ENCODE measurements at places on chromosomes 7 and 10. TPM values are rescaled to one million over a fixed set of nuclear protein-coding genes. Genes with fewer than 3 reads are reported as not detected.

DNA sequence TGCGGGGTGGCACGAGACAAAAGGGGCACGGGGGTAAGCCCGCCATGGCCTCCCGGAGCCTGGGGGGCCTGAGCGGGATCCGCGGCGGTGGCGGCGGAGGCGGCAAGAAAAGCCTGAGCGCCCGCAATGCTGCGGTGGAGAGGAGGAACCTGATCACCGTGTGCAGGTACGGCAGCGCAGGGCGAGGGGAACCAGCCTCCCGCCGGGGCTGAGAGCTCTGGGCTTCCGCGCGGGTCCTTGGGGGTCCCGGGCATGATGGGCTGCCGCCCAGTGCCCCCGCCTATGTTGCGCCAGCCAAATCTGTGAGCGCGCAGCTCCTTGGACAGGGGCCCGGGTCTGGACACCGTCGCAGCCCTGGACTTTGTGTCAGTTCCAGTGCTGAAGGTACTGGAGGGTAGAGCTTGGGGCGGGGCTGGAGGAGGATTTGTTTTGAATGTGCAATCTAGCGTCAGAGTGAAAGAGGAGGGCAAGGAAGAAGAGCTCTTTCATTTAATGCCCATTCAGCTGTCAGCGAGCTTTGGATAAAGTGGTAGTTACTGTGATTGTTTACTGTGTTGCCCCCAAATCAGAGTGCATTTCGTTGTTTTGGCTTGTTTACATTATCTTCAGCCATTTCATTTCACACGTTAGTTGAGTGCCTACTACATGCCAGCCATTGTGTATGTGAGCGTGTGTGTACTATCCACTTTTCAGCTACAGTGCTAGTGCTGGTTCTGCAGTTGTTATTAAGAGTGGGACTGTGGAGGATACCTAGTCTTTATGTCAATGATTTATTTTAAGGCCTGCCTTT lies 777 bp downstream of the RUNDC3B start:
- no peaks in the 10 kb centered on the region for H3K27me3 ChIP-seq
- H3K4me3 ChIP-seq, result peak overlapping the region; percentile 69
- no peak for DNase-seq
- no peak overlapping the region for H3K27ac ChIP-seq
- H3K4me1 ChIP-seq, result peaks cover 10% of the 10 kb centered on the region

DNA sequence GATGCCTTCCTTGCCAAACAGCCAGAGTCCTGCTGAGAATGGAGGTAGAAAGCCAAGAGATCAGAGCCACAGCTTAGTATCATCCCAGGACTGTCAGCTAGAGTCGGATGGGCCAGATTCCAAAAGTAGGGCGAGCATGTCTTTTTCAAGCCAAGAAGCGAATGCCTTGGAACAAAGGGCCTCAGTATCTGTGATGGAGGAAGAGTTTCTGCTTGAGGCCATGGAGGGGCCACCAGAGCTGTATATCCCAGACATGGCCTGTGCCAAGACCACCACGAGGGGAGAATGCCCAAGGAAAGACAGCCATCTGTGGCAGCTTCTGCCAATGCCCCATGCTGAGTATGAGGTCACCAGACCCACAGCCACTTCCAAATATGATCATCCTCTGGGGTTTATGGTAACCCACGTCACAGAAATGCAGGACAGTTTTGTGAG lies 44.3 kb upstream of the PPP1R17 start:
- no peak overlapping the region for H3K4me3 ChIP-seq
- peaks cover 6% of the 10 kb centered on the region for H3K27me3 ChIP-seq
- H3K27ac ChIP-seq, result no peak overlapping the region
- no peaks in the 10 kb centered on the region for H3K4me1 ChIP-seq

The PNLIPRP1 gene
- 0.74 TPM for total RNA-seq

The NYAP1 gene
- total RNA-seq, result 0.15 TPM

GRCh38 chr10:21281765-21282484 lies 243.6 kb downstream of the SKIDA1 start:
- H3K4me1 ChIP-seq, result no peaks in the 10 kb centered on the region
- H3K4me3 ChIP-seq, result no peak overlapping the region
- H3K27ac ChIP-seq, result no peak overlapping the region
- no peaks in the 10 kb centered on the region for H3K36me3 ChIP-seq
- DNase-seq, result no peak

- H3K27ac ChIP-seq, result peak overlapping the region; percentile 52
- DNase-seq, result peak; percentile 45
- H3K4me1 ChIP-seq, result 0 out of 2 replicates have a peak, but pooled peaks cover 3% of the 10 kb centered on the region
- H3K36me3 ChIP-seq, result no peaks in the 10 kb centered on the region
These were observed 7.7 kb downstream of the TMEM168 start for GRCh38 chr7:112782498-112782897.

The GPER1 gene
- total RNA-seq, result 7.7 TPM

DNA sequence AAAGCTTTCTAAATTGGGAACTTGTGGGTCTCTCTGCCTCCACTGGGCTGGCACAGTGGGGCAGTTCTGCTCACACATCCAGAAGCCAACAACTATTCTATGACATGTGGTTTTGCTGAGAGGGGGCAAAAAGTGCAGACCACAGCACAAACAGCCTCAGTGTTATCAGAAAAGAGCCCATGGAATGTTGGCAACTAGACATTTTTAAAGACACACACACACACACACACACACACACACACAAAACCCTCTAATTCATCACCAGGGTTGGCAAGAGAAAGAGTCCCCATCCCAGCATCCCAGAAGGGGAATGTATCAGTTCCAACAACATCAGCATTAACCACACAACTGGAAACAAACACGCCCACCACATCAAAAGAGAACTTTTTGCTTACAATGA lies 117.1 kb downstream of the FGFR2 start:
- no peak overlapping the region for H3K27ac ChIP-seq
- no peak for DNase-seq
- H3K36me3 ChIP-seq, result no peaks in the 10 kb centered on the region
- H3K27me3 ChIP-seq, result no peaks in the 10 kb centered on the region
- no peak overlapping the region for H3K4me3 ChIP-seq

- no peak for DNase-seq
- no peaks in the 10 kb centered on the region for H3K27me3 ChIP-seq
- no peak overlapping the region for H3K27ac ChIP-seq
- H3K36me3 ChIP-seq, result no peaks in the 10 kb centered on the region
- no peak overlapping the region for H3K4me3 ChIP-seq
These were observed 218.6 kb upstream of the INHBA start for GRCh38 chr7:41921453-41921981.

GRCh38 chr7:6299774-6300173 lies 27.4 kb upstream of the CYTH3 start:
- H3K27me3 ChIP-seq, result no peaks in the 10 kb centered on the region
- DNase-seq, result no peak
- H3K4me3 ChIP-seq, result no peak overlapping the region
- H3K4me1 ChIP-seq, result no peaks in the 10 kb centered on the region

GRCh38 chr10:27253576-27253975 lies 13.0 kb upstream of the ACBD5 start:
- DNase-seq, result no peak
- H3K27ac ChIP-seq, result no peak overlapping the region
- peaks cover 3% of the 10 kb centered on the region for H3K4me1 ChIP-seq
- peaks cover 2% of the 10 kb centered on the region for H3K27me3 ChIP-seq
- H3K36me3 ChIP-seq, result no peaks in the 10 kb centered on the region

The FBXL13 gene
- total RNA-seq, result 0.16 TPM

GRCh38 chr10:33410096-33410859 lies 75.8 kb upstream of the NRP1 start:
- H3K36me3 ChIP-seq, result no peaks in the 10 kb centered on the region
- H3K27me3 ChIP-seq, result no peaks in the 10 kb centered on the region
- no peaks in the 10 kb centered on the region for H3K4me1 ChIP-seq
- no peak overlapping the region for H3K27ac ChIP-seq
- no peak for DNase-seq
- H3K4me3 ChIP-seq, result no peak overlapping the region

- peaks cover 10% of the 10 kb centered on the region for H3K36me3 ChIP-seq
- no peak overlapping the region for H3K27ac ChIP-seq
- no peak for DNase-seq
- H3K27me3 ChIP-seq, result no peaks in the 10 kb centered on the region
These were observed 82.4 kb downstream of the SHH start for GRCh38 chr7:155729847-155730246.

DNA sequence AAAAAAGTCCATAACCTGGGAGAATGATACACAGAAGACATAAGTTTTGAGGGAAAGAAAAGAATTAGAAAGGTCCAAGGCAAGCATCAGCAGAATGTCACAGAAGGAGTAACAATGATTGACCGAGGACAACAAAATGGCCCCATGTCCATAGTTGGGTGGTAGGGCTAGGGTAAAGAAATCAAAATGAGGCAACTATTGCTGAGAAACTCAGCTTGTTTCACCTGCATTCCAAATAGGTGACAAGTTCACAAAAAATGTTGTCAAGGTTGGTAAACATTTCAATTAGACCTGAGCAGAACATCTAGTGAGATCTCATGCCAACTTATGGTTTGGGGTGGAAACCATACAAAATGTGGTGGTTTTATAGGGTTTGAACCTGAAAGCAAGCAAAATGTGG lies 22.8 kb upstream of the DLX6 start:
- H3K4me1 ChIP-seq, result no peaks in the 10 kb centered on the region
- H3K27me3 ChIP-seq, result no peaks in the 10 kb centered on the region
- DNase-seq, result no peak
- no peaks in the 10 kb centered on the region for H3K36me3 ChIP-seq
- no peak overlapping the region for H3K27ac ChIP-seq
- no peak overlapping the region for H3K4me3 ChIP-seq

DNA sequence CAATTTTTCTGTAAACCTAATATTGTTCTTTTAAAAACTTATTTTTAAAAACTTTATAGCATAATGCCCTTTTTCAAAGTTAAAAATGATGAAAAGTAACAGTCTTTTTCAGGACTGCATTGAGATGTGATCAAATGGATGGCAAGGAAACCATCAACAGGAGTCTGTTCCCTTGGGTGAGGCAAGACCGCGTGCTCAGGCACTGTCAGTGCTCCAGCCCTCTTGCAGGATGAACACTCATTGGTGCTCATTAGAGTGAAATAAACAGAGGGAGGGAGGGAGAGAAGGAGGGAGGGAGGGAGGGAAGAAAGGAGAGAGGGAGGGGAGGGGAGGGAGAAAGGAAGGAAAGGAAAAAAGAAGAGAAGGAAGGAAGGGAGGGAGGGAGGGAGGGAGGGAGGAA lies 145.7 kb upstream of the CHST15 start:
- no peaks in the 10 kb centered on the region for H3K36me3 ChIP-seq
- no peak for DNase-seq

The CDK6 gene
- 110 TPM for total RNA-seq

The C10orf67 gene
- not detected for total RNA-seq

- no peaks in the 10 kb centered on the region for H3K36me3 ChIP-seq
- H3K4me1 ChIP-seq, result no peaks in the 10 kb centered on the region
- H3K4me3 ChIP-seq, result no peak overlapping the region
- H3K27ac ChIP-seq, result no peak overlapping the region
- no peaks in the 10 kb centered on the region for H3K27me3 ChIP-seq
These were observed 255.9 kb downstream of the USP6NL start for GRCh38 chr10:11355592-11355991.

DNA sequence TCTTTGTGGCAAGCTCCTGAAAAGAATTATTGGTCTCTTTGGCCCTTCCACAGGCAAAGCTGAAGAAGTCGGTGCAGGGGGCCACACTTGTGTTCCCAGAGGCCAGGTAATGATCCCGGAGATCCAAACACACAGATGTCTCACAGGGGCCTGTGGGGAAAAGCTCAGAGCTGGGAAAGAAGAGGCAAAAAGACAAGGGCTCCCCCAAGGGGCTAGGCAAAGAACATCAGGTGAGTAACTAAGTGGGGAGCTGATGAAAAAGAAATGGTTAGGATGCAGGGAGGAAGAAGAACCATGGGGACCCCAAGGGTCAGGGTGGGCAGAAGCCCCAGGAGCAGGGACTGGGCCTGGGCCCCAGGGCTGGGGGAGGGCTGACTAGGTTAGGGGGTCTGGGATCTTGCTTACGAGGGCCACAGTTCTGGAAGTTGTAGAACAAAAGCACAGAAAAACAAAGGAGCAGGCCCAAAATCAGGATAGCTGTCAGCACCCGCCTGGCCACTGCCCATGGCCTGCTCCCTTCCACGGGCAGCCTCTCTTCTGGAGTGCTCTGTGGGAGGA lies 1.1 kb downstream of the KEL start:
- H3K27ac ChIP-seq, result no peak overlapping the region
- no peaks in the 10 kb centered on the region for H3K36me3 ChIP-seq
- no peaks in the 10 kb centered on the region for H3K27me3 ChIP-seq
- DNase-seq, result no peak

DNA sequence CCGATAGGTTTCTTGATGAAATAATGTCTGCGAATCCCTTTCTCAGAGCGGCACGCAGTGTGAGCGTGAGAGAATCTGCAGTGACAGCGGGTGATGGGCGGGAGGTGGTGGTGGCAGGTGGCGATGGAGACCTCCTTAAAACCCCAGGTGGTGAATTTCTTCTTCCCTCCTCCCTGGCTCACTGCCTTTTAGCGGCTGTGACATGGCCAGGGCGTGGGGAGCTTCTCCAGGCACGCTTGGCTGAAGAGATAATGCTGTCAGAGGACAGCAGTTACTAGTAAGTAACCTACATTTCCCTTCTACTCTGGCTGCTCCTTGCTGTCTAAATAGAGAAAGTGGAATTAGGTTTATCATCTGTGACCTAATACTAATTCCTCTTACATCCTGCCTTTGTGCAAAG lies 141.4 kb upstream of the INSYN2A start:
- H3K27me3 ChIP-seq, result no peaks in the 10 kb centered on the region
- no peaks in the 10 kb centered on the region for H3K36me3 ChIP-seq
- no peak overlapping the region for H3K27ac ChIP-seq
- no peak overlapping the region for H3K4me3 ChIP-seq
- no peak for DNase-seq

DNA sequence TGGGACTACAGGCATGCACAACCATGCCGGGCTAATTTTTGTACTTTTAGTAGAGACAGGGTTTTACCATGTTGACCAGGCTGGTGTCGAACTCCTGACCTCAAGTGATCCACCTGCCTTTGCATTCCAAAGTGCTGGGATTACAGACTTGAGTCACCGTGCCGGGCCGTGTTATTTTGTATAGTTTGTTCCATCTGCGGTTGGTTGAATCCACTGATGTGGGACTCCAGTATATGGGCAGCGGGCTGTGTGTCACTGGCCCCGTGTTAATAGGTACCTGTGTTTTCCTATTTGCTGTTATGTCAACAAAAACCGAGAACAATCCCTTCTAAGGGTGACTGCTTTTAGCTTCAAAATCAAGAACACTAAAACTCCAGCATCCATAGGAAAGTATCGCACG lies 297.6 kb upstream of the PITRM1 start:
- no peak overlapping the region for H3K4me3 ChIP-seq
- H3K27me3 ChIP-seq, result no peaks in the 10 kb centered on the region
- no peak for DNase-seq
- H3K27ac ChIP-seq, result no peak overlapping the region
- H3K4me1 ChIP-seq, result peaks cover 10% of the 10 kb centered on the region

- DNase-seq, result no peak
- H3K36me3 ChIP-seq, result no peaks in the 10 kb centered on the region
- H3K27ac ChIP-seq, result no peak within 1 kb of the TSS
- H3K4me3 ChIP-seq, result no peak within 1 kb of the TSS
- H3K27me3 ChIP-seq, result peaks cover 12% of the 10 kb centered on the region
These were observed at the start of gene EPHB4 for GRCh38 chr7:100827330-100828226. Gene EPHB4, minus strand, starts transcription at chr7:100827523. Its CDS starts 493 bp downstream, at chr7:100827030.

Measured in GM12878 (cell line).